ENCODE measurements at places on chromosomes 12 and 14. TPM values are rescaled to one million over a fixed set of nuclear protein-coding genes. Genes with fewer than 3 reads are reported as not detected.

DNA sequence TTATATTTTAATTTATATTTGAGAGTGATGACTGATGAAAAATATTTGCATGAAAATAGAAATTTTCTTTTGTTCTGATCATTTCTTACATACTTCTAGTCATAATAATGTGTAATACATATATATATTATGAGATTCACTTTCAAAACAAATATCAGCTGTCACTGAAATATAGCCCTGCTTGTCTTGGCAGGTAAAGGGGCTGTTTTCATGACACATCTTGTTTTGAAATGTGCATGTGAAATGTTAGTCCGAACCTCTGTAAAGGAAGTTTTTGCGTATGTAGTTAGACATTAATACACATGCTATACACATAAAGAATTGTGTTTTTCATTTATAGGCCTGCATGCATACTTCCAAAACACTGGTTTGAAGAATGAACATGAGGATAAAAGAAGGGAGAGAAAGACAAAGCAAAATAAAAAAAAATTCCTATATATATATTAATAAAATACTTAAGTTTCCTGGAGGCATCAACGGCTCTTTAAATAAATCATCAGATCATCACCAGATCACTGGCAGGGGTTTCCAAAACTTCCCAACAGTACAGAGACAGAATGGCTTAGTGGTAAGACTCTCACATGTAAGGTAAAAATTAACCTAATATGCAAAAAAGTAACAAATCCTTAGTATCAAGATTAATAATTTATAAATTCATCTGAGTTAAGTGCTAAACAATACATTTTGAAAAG, 60.1 kb downstream of the SEL1L start:
- DNase-seq, result no peak

DNA sequence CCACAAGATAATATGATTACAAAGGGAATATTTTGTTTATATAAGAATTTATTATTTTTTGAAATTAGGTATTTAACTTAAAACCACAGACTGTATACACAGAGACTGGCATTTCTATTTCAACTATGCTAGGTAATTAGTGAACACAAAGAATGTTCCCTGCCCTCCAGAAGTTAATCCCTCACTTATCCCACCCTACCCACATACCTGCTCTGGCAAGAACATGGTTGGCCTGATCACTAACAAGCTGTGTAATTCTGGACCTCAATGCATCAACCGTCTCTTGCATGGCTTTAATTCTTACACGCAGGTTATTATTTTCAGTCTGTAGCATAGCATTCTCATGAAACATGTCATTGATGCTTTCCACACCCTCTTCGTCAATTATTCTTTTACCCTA, 85.9 kb downstream of the KIF21A start:
- no peak for DNase-seq

DNA sequence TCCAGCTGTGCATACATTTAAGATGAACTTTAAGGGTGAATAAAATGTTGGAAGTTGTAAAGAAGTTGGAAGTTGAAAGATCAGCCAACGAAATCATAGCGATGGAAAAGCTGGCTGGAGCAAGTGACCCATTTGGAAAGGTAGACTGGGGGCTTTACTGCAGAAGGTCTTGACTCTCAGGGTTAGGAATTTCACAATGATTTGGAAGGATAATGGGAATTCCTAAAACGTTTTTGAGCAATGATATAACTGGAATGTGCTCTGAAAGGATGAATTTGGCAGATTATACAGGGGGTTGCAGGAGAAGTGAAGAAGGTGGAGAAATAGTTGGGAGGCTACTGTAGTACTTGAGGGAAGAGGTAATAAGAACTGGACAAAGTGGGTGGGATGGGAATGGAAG, 27.4 kb downstream of the EMP1 start:
- no peak for DNase-seq

- no peak for DNase-seq
Observed at GRCh38 chr12:14238221-14238792, 127.2 kb upstream of the ATF7IP start.

DNA sequence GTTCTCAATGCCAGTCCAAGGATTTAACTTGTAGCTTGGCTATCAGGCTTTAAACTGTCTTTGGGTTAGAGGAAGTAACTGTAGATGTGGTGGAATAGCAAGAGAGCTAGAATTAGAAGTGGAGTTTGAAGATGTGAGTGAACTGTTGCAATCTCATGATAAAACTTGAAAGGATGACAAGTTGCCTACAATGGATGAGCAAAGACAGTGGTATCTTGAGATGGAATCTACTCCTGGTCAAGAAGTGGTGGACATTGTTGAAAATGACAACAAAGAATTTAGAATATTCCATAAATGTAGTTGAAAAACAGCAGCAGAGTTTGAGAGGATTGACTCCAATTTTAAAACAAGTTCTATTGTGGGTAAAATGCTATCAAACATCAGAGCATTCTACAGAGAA, 199.0 kb downstream of the DUSP6 start:
- no peak for DNase-seq

C3AR1 gene
- 4.2 TPM for total RNA-seq

GLIPR1 gene
- total RNA-seq, result 43.8 TPM

All from uterus (tissue), 4 donors.